ENCODE measurements at places on chromosomes 3 and 15.

DNA sequence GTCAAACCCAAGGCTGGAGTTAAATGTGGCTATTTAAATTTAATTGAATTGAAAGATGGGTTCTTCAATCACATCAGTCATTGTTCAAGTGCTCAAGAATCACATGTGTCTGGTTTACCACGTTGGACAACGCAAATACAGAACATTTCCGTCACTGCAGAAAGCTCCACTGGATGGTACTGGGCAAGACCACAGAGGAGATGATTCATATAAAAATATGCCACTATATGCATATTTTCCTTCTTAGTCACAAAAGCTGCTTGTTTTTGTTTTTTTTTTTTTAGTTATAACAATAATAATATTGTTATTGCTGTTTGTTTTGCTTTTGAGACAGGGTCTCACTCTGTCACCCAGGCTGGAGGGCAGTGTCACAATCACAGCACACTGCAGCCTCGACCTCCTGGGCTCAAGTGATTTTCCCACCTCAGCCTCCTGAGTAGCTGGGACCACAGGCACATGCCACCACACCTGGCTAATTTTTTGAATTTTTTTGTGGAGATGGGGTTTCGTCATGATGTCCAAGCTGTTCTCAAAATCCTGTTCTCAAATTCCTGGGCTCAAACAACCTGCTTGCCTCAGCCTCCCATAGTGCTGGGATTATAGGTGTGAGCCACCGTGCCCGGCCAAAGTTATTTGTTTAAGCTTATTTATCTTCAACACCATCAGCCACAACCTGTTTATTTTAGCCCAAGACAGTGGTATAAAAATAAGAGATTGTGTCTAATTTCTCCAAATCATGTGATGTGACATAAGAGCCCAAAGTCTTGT lies 19.4 kb downstream of the RTP3 start:
- DNase-seq = no peak

DNA sequence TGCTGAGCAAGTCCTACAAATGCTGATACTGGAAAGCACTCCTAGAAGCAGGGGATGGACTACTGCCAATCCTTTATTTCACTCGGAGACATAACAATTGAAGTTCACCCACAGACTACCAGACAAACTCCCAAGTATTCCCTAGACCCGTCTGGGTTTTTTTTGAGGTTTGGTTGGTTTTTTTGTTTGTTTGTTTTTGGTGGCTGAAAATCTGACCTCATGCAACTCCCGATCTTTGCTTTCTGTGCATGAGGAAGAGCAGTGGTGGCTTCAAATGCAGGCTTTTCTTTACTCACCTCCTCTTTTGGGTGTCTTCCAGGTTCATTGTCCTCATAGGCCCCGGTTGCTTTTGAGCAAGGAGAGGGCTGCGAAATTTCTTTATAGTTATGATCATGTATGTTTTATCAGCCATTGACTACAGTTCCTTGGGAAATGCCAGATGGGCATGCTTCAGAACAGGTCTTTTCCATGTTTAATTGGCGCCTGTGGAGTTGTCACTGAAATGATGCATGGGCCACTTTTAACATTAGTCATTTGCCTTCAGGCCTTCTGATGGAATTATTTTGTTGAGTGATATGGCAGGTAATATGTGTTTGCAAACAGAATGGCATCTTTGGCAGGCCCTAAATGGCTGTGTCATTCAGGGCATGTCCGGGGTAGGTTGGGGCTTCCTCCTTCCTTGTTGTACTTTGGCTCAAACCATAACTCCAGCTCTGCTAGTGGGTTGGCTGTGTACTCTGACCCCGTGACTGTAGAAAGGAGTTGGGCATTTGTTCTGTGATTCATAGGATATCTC lies 81.3 kb upstream of the ZBED2 start:
- DNase-seq = no peak

DNA sequence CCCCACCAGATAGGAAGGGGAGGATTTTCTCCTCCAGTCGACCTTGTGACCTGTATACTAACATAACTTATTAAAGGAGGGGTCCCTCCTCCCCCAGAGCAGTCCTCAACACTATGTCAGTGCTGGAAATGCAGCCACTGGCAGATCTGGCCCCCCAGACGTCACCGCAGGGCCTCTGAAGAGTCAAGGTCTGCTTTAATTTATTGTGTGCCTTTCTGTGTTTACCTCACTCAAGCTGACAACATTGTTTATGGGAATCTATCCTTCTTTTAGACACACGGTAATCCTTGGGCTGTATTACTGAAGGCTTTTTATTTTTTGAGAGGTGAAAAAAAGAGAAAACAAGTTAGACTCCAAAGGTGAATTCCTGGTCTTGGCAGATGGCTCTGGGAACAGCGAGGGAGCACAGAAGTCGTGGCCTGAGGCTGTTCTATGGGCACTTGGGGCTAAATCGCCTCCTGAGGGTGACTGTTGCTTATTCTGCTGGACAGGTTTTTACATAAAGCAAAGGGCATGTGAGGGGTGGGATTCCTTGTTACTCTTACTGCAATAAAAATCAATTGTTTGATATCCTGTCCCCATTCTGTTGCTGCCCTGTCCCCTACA lies 13.5 kb upstream of the NR2C2 start:
- no peak for DNase-seq

GRCh38 chr3:57864853-57865252 lies 108.7 kb downstream of the SLMAP start:
- DNase-seq = no peak

DNA sequence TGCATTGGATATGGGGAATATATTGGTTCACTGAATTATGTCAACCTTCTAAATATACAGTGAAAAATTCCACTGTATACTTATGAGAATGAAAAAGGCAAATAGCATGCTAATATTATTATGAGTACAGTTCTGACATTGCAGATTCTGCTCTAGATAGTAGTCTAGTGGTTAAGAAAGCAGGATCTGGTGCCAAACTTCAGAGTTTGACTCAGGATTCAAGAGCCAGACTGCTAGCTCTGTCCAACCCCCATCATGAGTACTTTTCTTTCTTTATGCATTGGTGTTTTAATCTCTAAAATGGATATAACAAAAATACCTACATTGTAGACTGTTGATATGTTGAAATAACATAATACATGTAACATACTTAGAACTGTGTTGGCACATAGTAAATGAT lies 57.3 kb upstream of the PLSCR4 start:
- DNase-seq = no peak

DNA sequence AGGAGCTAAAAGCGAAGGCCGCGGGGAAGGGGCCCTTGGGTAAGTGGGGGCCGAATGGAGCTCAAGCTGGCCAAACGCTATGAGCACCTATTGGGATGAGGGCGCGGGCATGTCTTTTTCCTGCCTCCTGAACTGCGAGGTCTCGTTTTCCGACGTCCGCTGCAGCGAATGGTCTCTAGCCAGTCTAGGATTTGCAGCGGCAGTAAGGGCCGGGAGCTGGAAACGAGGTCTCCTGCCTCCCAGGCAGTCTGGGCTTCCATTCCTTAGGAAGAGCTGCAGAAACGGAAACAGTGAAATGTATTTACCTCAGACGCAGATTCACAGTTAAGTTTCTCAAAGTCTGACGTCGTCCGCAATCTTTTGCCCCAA lies 517 bp downstream of the TMA7 start:
- DNase-seq = no peak

GRCh38 chr3:20523293-20523692 lies 337.3 kb upstream of the SGO1 start:
- DNase-seq = no peak

GRCh38 chr3:126473292-126474168 lies 2.2 kb downstream of the ZXDC start:
- DNase-seq = no peak

GRCh38 chr3:120418866-120419490 lies 31.8 kb downstream of the FSTL1 start:
- no peak for DNase-seq

DNA sequence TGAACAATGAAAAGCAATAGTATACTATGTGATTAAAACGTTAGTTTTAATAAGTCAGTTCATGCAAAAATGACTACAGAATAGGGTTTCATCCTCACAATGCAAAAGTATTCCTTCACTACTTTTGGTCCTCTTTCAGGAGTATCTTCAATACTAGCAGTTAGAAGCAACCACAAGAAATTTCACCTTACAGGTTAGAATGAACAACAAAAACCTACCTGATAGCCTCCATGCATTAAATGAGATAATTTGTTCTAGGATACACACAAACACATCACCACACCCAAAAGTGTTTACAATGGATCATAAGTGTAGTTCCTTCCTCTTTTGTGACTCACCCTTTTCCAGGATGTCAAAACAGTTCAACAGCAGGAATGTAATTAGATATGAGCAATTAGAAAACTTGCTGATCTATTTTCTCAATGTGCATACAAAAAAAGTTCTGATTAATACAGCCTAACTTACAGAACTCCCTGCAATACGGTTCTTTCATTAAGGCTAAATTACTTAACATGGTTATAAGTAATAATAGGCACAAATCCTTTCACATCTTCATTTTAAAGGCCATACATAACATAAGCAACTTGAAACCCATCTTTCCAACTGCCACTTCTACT lies 21.6 kb downstream of the UACA start:
- no peak for DNase-seq

- DNase-seq = no peak
Measured at GRCh38 chr3:133832802-133833144, 27.2 kb downstream of the SRPRB start.

DNA sequence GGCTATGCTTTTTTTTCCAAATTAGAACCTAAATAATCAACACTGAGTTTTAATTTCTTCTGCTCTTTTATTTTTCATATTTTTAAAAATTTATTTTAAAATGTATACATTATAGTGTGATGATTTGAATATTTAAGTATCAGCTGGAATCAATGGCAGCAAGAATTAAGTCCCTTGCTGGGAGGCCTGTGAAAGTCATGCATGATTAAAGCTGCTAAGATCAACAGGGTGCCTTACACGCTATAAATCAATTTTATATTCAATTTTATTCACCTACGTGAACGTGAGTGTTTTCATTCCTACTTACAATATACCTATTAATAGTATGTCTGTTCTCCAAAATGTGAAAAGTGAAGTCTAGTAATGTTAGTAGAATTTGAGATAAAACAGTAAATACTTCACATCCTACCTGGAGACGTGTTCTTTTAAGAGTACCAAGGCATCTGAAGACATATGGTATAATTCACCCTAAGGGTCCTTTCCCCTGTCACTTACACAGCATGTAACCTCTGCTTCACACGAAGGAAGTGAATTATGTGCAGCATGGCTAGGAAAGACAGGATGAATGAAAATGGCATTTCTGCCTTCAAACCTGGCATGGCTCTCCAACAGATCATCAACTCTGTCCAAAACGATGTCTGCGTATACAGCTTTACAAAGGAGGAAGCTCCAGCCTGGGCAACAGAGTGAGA lies 640.4 kb upstream of the ROBO1 start:
- no peak for DNase-seq

GRCh38 chr3:118055381-118055780 lies 979.3 kb downstream of the IGSF11 start:
- DNase-seq = no peak

GRCh38 chr3:76585794-76586392 lies 454.0 kb upstream of the ROBO2 start:
- no peak for DNase-seq

DNA sequence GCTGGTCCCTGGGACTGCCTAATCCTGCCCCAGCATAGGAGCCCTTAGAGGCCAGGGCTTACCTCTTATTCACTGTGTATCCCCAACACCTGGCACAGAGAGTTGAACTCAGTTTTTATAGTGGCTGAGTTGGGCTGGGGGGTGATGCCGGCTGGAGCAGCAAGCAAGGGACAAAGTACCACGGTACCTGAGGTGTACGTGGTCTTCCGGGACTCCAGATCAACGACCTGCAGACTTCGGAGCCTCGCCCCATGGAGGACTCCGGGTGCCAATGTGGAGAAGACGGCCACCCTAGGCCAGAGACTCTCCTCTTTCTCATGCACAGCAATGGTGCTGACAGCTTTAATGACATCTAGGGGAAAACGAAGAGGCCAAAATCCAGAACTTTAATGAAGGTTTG lies 8.1 kb downstream of the WDR73 start:
- DNase-seq = no peak

DNA sequence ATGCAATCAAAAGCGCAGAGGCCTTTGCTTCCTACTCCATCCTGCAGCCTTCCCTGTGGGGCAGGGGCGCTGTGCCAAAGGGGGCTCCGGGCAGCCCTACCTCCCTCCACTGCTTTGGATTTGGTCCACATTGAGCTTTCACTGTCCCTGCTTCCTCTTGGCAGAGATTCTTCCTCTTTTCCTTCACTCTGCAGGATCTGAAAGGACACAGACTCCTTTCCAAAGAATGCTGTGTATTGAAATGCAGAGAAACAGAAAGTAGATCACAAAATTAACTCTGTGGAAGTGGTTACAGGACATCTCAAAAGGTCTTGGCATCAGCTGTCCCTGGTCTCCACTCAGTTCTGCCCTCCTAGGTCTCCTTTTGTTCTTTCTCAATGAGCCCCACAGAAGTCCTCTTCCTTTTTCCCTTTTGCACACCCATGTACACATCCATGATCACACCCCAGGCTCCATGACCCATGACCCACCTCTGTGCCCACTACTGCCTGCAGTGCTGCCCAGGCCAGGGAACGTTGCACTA lies 64.1 kb downstream of the CCR1 start:
- DNase-seq = no peak

DNA sequence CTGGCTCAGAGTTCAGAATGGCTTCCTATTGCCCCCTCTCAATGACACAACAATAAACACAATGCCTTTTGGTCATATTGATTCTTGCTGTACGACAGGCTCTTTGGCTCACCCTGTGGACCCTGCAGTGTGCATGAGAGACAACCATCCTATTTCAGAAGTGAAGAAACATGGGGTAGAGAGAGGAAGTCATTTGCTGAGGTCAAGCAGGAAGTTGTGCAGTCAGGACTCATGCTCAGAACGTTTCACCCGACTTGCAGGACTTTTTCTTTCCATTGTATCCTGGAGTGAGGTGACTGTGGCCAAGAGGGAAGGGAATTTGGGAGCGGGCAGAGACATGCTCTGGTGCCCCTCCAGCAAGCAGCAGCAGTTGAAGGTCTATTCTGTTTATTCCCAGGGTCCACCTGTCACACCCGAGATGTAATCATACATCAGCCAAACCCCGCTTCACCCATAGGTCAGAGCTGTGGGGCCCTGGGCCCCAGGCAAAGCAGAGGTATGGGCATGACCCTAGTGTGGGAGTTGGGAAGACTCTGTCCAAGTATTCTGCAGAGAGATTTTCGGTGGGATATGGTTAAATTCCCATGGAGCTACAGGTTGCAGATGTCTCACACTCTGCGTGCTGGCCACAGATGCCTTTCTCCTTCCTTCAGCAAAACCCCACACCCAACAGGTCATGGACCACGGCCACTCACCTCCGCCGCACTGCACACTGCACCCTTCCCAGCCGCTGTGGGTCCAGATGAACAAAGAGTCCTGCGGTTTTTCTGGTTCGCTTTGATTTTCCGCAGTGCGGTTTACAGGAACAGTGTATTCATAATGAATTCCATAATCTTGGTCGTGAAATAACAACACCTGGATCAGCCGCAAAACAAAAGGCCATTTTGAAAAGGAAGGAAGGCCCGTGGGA lies 290.6 kb downstream of the ADAMTS17 start:
- DNase-seq = no peak

- no peak for DNase-seq
Measured at GRCh38 chr15:65307978-65308377, 3.5 kb downstream of the RNU5B-1 start.

GRCh38 chr3:185715091-185715490 lies 109.8 kb downstream of the IGF2BP2 start:
- DNase-seq = no peak

All from epithelial cell of proximal tubule (primary cell).